ENCODE measurements at places on chromosomes 12 and 14.

DNA sequence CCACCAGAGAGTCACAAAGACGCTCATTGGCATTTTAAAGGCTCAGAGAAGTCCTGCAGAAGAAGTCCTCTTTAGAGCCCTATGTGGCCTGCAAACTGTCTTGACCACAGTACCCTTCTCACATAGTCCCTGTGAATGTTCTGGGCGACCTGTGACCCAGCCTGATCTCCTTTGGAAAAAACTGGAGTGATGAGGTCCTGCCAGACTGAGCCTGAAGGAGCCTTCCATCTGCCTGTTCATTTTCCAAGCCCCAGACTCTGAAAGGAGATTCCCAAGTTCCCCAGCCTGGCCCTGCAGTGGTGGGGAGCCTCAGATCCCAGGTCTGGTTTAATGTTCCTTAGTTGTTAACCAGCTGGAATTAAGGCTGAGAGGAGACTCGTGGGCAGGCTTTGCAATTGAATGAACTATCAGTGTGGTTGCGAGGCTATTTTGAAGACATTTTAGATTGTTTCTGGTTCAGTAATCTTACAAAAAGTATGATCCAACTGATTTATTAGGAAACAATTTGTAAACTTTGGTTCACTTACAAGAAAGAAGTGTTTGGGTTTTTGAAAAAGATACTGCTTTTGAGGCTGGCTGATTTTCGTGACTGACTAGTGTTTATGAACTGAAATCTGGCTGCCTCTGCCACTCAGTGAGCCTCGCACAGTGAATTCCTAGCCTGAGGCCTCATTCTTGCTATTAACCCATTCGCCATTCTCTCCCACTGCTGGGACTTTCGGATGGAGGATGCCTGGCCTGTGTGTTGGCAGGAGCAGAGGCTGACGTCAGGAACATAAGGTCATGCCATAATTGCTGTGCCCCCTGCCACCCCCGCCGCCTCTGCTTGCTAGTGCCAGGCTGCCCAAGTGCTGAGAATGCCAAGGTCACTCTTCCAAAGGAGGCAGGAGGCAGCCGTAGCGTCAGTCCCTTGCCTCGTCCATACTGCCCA, 249.0 kb downstream of the CACNA1C start:
- ATAC-seq = no peak

GRCh38 chr12:79373896-79374499, 316.8 kb downstream of the PAWR start:
- no peak for ATAC-seq

GRCh38 chr12:132818562-132818961, 10.1 kb downstream of the GOLGA3 start:
- no peak for ATAC-seq

- no peak for ATAC-seq
Observed at GRCh38 chr14:57297852-57298251, 29.1 kb downstream of the AP5M1 start.

- ATAC-seq = peak; percentile 58
Observed at GRCh38 chr12:75446857-75447256, 33.7 kb upstream of the GLIPR1 start.

- ATAC-seq = no peak
Observed at GRCh38 chr12:42639556-42639955, 50.0 kb upstream of the PRICKLE1 start.

DNA sequence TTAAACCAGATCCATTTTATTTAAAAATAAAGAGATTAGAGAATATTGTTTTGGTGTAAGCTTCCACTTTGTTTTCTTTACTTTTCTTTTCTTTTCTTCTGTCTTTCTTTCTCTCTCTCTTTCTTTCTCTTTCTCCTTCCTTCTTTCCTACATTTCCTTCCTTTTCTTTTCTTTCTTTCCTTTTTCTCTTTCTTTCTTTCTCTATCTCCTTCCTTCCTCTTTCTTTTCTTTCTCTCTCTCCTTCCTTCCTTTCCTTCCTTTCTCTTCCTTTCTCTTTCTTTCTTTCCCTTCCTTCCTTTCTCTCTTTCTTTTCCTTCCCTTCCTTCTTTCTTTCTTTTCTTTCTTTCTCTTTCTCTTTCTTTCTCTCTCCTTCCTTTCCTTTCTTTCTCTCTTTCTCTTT, 100.8 kb downstream of the TMTC3 start:
- no peak for ATAC-seq

- no peak for ATAC-seq
Observed at GRCh38 chr12:109009766-109010165, 11.1 kb downstream of the SVOP start.

- peak; percentile 10 for ATAC-seq
Observed at GRCh38 chr14:21083565-21084325, 13.6 kb downstream of the ARHGEF40 start.

- ATAC-seq = no peak
Observed at GRCh38 chr14:61254808-61255526, 26.2 kb downstream of the TMEM30B start.

- peak; percentile 52 for ATAC-seq
Observed at GRCh38 chr12:130053651-130054069, 108.6 kb upstream of the FZD10 start.

GRCh38 chr12:108947097-108947496, 67.2 kb downstream of the DAO start:
- no peak for ATAC-seq
